ENCODE measurements at places on chromosomes 1 and 21. TPM values are rescaled to one million over a fixed set of nuclear protein-coding genes. Genes with fewer than 3 reads are reported as not detected.

The TMEM82 gene
- total RNA-seq, result not detected

The CFHR1 gene
- total RNA-seq, result not detected

The EEIG2 gene
- 13.4 TPM for total RNA-seq

The TCP10L gene
- total RNA-seq, result 2.9 TPM

The PRR9 gene
- not detected for total RNA-seq

The CYP4A22 gene
- total RNA-seq, result not detected

The CYYR1 gene
- total RNA-seq, result under 0.01 TPM

The TMEM50A gene
- 102 TPM for total RNA-seq

The NCSTN gene
- 52.0 TPM for total RNA-seq

The BTBD8 gene
- total RNA-seq, result 2.3 TPM

The FOXJ3 gene
- 33.8 TPM for total RNA-seq

The IL10 gene
- total RNA-seq, result not detected

The C8B gene
- total RNA-seq, result not detected

The SNX7 gene
- 81.5 TPM for total RNA-seq

The RBP7 gene
- not detected for total RNA-seq

The TRIM63 gene
- total RNA-seq, result not detected

The FMO1 gene
- total RNA-seq, result not detected

The MX2 gene
- 12.5 TPM for total RNA-seq

The AADACL4 gene
- total RNA-seq, result not detected

The GPR89A gene
- total RNA-seq, result 18.0 TPM

The TRIM46 gene
- total RNA-seq, result 1.9 TPM

The OR2L5 gene
- total RNA-seq, result not detected

The DHRS3 gene
- total RNA-seq, result 49.4 TPM

The RGS8 gene
- not detected for total RNA-seq

The SPOCD1 gene
- 86.6 TPM for total RNA-seq

The OR2L3 gene
- not detected for total RNA-seq

The OR2G6 gene
- not detected for total RNA-seq

The LRRC39 gene
- total RNA-seq, result 0.42 TPM

The ELAPOR1 gene
- total RNA-seq, result 0.33 TPM

The CHML gene
- 14.6 TPM for total RNA-seq

The DISP3 gene
- total RNA-seq, result 0.48 TPM

The OVAAL gene
- total RNA-seq, result not detected

The VAMP4 gene
- total RNA-seq, result 5.3 TPM

The RPL11 gene
- total RNA-seq, result 1,672 TPM

The HFM1 gene
- 2.0 TPM for total RNA-seq

The TIAM1 gene
- 19.9 TPM for total RNA-seq

The BRWD1 gene
- total RNA-seq, result 27.9 TPM
